Activated T-cell treated with anti-CD3 and anti-CD28 coated beads for 48 hours (primary cell): ENCODE measurements at places on chromosomes 11 and 22.

DNA sequence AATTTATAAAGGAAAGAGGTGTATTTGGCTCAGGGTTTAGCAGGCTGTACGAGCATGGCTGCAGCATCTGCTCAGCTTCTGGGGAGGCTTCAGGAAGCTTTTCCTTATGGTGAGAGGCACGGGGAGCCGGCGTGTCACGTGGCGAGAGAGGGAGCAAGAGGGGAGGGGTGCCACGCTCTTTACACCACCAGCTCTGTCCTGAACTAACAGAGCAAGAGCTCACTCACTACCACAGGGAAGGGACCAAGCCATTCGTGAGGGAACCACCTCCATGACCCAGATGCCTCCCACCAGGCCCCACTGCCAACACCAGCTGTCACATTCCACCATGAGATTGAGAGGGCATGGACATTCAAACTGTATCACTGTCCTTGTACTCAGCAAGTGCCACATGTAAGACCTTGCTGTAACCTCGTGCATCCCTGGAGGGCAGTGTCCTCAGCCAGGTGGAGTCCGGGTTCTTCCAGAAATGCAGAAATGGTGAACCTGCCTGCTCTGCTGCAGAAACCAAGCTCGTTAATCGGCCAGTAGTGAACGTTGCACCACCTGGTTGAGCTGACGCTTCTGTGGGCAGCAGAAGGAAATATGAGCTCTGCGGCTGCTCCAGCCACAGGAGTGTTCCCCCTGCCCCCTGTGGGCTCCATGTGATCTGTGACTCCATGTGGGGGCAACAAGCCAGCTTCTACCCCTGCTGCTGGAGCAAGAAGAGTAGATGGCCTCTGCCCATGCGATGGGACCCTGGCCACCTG, 368.6 kb downstream of the TBC1D22A start:
- DNase-seq, result no peak

DNA sequence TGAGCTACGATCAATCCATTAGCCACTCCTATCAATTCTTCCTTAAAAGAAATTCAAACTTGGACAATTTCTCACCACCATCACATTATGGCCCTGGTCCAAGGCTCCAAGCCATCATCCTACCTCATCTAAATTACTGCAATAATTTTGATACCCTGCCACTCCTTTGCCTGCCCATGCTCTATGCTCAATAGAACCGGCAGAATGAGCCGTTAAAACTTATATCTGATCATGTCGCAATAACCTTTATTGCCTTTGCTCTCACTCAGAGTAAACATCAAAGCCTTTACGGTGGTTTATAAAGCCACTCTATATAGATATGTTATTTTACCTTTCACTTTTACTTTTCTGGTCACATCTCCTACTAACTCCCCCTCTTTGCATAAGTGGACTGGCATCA, 2392.1 kb upstream of the RAG2 start:
- no peak for DNase-seq

- DNase-seq, result no peak
These were observed 790 bp downstream of the IFITM5 start for GRCh38 chr11:298406-299065.

DNA sequence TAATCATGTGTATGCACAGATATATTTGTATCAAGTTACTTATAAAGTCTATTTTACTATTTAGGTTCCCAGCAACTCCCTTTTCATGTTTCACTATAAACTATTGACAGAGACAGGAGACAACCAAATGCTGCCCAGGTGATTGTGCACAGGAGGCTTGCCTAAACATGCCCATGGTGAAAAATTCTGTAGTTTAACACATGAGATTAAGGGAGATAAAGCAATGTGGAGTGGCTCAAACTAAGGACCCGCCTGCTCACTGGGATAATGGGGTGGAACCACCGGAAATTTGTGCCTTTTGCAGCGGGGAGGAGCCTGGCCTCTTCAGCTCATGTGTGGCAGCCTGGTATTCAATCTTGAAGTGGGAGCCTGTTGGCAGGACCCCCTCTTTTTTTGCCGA, 459.5 kb upstream of the CNTN5 start:
- DNase-seq, result no peak

GRCh38 chr11:18936002-18936673, 3.1 kb downstream of the MRGPRX1 start:
- DNase-seq, result no peak
